A172 (cell line): ENCODE measurements at places on chromosomes 1 and 21.
A peak's percentile ranks its signal among the peaks of the same experiment; 100 is the strongest.

DNA sequence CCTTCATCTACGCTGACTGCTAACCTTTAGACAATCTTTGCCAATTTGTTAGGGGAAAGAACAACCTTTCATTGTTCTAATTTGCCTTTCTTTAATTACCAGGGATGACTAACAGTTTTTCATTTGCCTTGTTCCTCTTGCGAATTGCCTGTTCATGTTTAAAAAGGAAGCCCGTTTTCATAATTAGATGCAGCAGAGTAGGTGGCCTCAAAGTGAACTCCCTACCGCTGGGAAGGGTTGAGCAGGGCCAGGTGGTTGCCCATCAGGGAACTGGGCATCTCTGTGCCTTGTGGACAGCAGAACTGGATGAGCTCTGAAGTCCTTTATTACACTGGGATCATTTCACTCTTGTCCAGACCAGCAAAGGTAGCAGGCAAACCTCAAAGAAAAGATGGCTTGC, 59.0 kb downstream of the HIVEP3 start:
- DNase-seq = no peak

- DNase-seq = no peak
These were observed 148.6 kb downstream of the TIAM1 start for GRCh38 chr21:31195334-31196015.

GRCh38 chr1:118032883-118033282, 103.3 kb downstream of the WDR3 start:
- no peak for DNase-seq

GRCh38 chr1:74946388-74946787, 187.8 kb upstream of the LHX8 start:
- no peak for DNase-seq

DNA sequence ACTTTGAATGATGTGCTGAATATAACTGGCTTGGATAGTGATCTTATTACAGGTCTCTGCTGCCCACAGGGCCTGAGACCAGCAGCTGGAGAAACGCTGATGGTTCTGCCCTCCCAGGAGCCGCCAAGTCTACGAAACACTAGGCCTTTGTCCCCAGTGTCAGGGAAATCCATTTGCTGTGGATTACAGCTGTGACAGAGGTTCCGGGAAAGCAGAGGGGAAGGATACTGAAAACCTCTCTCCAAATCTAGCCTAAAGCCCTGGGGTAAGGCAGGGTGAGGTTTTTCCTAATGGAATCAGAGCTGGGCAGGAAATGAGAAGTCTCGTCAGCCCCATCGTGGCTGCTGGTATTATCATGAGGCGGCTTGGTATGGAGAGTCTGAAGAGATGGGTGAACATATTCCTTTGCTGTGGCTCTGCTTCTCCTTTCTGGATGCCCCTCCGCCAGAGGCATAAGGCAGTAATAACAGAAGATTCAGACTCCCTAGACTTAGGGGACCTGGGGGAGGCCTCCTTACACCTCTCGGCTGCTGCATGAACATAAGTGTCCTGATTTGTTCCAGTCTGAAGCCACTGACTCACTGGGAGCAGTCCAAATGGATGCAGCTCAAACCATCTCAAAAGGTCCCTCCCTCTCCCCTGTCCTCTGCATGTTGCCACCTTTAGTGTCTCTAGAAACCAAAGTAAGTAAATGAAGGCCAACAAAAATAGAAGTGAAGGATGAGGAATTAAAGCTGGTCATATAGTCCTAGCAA, 48.1 kb downstream of the PHC2 start:
- no peak for DNase-seq

DNA sequence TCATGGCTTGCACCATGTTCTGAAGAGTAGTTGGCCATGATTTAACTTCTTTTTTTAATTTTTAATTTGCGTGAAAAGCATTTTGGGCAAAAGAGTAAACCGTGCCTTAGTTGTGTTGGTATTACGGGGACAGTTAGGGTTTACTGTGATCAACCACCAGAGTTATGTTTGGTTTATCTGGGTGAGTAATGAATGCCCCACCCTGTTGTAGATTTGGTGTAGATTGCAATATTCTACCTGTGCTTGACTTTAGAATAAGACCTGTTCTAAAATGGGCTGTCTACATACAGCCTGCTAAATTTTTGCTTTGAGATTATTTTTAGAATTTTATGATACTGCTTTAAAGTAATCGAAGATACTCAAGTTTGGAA, 1.4 kb downstream of the USP25 start:
- DNase-seq = peak; percentile 44

DNA sequence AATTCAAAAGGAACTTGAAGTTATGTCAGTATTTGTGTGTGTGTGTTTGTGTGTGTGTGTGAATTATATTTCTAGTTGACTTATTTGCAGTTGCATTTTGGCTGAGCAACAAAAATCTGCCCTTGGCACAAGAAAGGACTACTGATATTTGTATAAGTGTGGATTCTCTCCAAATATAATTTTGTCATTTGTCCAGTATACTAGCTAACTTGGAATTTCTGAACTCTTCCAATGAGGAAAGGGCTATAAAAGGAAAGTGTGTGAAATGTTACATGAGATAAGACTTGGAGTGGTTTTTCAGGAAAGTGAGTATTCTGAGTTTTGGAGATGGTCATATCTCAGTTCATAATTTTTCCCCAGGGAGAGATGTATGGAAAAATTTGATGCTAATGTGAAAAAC, 1384.1 kb upstream of the B3GALT2 start:
- no peak for DNase-seq

DNA sequence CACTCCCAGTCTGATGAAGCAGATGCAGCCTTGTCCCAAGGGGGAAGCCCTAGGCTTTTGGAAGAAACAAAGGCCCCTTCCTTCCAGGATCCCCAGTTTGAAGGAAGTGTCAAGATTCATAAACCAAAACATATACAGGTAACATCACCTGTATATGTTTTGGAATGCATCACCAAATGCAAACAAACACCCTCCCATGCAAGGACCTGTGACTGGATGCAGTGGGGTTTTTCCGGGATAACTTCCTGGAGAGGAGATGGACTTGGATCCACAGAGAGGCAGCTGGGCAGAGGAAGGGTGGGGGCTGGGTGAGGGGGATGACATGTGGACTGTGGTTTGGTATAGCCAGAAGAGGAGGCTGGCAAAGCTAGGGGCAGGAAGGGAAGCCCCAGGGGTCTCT, 1.5 kb upstream of the PLA2G2F start:
- no peak for DNase-seq
